ENCODE measurements at places on chromosomes 1 and 21.

DNA sequence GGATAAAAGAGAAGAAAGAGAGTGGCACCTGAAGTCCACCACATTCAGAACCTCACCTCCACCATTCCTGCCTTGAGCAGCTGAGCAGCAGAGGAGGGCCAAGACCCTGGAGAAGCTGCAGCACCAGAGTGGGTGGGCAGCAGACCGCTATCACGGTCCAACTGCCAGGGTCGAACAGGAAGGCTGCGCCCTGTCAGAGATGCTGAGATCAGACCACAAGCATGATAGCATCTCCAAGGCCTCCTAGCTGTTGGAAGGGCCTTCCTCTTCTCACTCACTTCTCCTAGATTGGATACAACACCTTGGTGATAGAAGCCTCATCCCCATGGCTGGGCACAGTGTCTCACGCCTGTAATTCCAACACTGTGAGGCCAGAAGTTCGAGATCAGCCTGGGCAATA, 12.1 kb upstream of the SLC45A3 start:
- no peak for DNase-seq

- DNase-seq, result no peak
Observed at GRCh38 chr1:47769295-47769694, 227.9 kb downstream of the TRABD2B start.

GRCh38 chr1:2378956-2379732, 12.2 kb downstream of the MORN1 start:
- no peak for DNase-seq

GRCh38 chr1:100622966-100623762, 85.2 kb downstream of the GPR88 start:
- no peak for DNase-seq

DNA sequence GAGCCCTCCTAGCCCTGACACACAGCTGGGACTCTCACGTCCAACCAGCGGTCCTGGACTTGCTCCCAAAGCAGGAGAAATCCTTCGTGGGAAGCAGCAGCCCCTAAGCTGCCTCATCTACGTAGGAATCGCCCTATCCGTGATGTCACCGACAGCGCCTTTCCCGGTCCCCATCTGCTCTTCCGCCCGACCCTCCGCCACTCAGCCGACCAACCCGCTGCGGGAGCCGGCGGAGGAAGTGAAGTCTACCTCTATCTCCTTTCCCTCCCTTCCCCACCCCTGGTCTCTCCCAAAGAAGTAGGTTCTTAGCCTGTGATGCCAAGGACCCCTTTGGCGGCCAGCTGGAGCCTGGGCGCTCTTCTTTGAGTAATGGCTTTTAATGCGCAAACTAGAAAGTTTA, 272.1 kb downstream of the FAM72C start:
- no peak for DNase-seq

DNA sequence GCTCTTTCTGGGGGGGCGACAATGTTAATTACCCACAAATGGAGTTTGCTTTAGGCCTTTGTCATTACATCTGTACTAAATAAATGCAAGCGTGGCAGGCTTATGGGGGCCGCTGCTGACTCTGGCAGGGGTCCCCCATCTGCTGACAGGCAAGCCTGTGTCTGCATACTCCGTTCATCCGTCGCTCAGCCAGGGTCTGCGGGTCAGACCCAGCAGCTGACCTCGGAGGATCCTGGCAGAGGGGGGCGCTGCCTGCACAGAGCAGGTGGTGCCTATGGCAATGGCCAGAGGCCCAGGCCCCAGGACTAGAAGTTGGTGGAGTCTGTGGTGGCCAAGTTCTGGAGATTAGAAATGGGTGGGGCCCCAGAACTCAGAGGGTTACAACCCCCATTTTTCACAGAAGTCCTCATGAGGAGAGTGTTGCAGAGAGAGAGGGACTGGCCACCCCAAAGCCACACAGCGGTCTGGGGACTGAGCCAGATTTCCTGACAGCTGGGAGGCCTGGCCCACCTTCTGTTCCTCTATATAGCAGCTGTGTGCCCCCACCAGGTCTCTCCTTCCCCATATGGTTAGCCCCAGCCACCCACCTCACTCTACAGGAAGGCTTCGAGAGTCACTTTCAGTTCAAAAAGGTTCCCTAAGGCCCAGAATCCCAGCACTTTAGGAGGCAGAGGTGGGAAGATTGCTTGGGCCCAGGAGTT, 31.0 kb downstream of the TTC39A start:
- DNase-seq, result no peak

GRCh38 chr1:178743801-178744200, 18.8 kb downstream of the RALGPS2 start:
- DNase-seq, result no peak

DNA sequence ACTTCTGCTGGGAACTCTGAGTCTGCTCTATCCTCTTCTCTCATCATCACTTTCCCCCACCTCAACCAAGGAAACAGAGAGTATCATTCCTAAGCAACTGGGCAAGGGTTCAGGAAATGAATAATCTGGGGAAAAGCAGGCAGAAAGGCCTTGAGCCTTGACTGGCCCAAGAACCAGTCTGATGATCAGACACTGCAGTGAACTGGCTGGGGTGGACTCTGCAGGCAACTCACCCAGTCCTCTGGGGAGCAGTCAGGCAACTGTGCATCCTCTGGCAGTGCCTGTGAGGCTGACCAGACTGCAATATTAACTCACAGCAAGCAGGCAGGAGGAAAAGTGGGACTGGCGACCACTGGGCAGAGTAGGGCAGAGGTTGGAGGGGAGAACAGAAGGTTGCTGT, 991 bp downstream of the ANKRD35 start:
- DNase-seq, result no peak

DNA sequence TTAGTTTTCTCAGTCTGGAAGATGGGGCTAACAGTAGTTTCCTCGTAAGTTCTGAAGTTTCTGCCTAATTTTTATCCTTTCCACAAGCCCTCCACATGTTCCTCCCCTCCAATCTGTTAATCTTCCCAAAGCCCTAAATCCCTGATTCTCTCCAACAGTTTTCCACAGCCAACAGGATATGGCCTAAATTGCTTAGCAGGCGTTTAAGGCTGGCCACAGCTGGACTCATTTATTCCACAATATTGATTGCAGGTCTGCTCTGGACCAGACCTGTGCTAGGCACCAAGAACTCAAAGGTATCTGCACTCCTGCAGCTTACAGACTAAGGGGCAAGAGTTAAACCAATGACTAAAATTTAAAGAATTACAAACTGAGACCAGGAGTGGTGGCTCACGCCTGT, 3.9 kb downstream of the SLC6A9 start:
- DNase-seq, result no peak

GRCh38 chr1:116766616-116767469, 12.6 kb downstream of the CD2 start:
- no peak for DNase-seq

GRCh38 chr21:43676391-43676790, 17.0 kb downstream of the RRP1B start:
- DNase-seq, result no peak

DNA sequence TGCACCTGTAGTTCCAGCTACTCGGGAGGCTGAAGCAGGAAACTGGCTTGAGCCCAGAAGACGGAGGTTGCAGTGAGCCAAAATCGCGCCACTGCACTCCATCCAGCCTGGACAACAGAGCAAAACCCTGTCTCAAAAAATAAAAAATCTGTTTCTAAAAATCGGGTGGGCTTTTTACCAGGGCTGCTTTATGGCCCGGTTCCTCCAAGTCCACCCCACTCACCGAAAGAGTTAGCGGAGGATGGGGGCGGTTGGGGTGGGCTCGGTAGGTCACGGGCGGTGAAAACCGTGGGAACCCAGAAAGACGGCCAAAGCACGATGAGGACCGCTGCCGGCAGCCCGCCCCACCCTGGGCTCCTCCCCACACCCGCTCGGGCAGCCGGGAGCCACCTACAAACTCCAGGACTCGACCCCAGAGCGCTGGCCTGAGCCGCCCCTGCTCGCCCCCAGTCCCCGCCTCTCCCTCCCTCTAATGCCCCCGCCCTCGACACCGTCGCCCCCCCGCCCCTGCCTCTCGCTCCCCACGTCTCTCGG, 846 bp upstream of the PER3 start:
- no peak for DNase-seq
